MCF 10A (cell line): ENCODE measurements at places on chromosomes 5 and 9. TPM values are rescaled to one million over a fixed set of nuclear protein-coding genes. Genes with fewer than 3 reads are reported as not detected.
A peak's percentile ranks its signal among the peaks of the same experiment; 100 is the strongest.

DNA sequence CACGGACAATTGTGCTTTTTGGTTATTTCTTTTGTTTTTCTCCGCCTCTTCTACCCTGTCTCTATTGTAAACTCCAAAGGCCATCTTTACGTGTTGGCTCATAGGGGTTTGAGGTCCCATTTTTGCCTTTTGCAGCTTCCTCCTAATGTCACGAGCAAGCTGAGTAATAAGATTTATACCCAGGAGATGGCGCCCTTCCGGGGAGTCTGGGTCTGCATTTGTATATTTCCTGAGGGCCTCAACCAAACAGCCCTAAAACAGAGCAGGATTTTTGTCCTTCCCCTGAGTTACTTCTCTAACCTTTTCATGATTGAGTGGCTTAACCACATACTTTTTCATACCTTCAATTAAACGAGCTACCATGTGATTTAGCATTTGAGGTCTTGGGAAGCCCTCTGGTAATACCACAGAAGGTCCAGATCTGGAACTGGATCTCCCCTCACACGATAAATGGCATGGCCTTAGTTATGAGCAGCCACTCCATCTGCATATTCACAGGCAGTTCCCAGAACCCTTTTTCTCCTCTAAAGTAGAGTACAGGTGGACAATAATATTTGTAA, 11.2 kb upstream of the CFAP95 start:
- DNase-seq = peak; percentile 40

GRCh38 chr5:66620711-66621110, 24.5 kb downstream of the MAST4 start:
- DNase-seq = no peak

GRCh38 chr9:124284940-124285441, 27.2 kb downstream of the NEK6 start:
- DNase-seq = no peak

DNA sequence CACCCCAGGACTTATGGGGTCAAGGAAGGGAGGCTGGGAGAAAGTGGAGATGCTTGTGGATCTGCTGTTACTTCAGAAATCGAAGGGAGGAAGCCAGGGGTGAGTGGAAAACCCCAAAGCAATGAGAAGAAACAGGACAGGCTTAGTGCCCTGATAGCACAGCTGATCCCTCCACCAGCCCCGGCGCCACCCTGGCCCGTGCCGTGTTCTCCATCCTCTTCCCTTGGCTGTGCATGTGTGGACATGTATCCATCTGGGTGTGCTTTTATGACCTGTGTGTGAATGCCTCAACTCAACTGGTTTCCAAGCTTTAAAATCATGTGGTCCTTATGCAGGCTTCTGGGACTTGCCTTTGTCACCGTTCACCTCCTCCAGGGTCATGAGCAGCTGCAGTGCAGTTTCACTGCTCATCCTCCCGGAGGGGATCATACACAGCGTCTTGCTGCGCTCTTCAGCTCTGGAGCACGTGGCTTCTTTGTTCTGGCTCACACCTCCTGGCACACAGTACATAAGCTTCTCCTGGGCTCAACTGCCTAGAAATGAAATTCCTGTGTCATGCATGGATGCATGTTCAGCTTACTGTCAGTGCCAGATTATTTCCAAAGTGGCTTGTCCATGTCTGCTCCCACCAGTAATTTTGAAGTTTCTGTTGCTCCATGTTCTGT, 58.2 kb downstream of the IPPK start:
- DNase-seq = no peak

GRCh38 chr9:100600521-100601079, 22.7 kb downstream of the CAVIN4 start:
- DNase-seq = no peak

The TOR4A gene
- 20.6 and 21.9 TPM in 2 replicates for total RNA-seq

The PAX5 gene
- total RNA-seq = not detected in 2 replicates

DNA sequence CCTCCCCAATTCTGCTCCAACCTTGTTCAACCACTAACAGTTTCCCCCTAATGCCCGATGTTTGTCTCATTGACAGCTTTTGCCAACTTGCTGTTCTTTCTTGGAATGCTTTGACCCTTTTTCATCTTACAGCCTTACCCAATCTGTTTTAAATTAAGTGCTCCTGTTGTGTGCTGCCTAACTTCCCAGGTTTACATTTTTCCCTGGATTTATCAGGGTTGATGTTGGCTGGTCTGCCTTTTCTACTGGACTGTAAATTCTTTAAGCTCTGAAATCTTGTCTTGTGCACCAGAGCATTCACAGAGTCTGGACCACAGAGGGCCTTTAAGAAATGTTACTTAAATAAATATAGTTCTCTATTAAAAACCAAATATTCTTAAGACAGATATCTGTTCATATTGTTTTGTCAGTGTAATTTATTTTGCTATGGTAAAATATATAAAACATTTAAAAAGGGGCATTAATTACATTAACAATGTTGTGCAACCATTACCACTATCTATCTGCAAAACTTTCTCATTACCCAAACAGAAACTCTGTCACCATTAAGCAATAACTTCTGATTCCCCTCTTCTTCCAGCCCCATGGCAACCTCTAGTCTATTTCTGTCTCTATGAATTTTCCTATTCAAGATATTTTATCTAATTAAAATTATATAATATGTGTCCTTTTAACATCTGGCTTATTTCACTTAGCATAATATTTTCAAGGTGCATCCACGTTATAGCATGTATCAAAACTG, 73.0 kb downstream of the OSTF1 start:
- no peak for DNase-seq

DNA sequence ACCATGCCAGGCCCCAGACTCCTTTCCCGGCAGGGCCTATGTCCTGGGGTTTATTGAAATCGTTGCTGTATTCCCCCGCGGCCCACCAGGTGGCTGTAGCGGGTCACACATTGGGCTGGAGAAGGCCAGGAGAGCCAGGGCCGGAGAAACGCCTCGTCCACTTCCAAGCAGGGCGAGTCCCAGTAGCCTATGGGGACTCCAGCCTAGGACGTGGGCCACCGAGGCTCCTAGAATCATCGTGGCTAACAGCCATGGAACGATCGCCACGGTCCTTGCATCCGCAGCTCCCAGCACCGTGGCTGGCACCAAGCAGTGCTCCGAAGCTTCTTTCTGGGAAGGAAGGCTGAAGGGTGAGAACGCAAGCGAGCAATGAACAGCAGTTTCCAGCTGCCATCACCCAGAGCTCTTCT, 87.7 kb downstream of the ENTREP1 start:
- peak; percentile 49 for DNase-seq

The FBXW11 gene
- 64.7 and 82.7 TPM in 2 replicates for total RNA-seq
